ENCODE measurements at places on chromosomes 2 and 18. TPM values are rescaled to one million over a fixed set of nuclear protein-coding genes. Genes with fewer than 3 reads are reported as not detected.

Gene SERPINB13
- 0.43 TPM for polyA plus RNA-seq

Gene STEAP3
- polyA plus RNA-seq = 25.5 TPM

Gene RFX8
- polyA plus RNA-seq = 1.9 TPM

Gene SLC30A3
- 2.8 TPM for polyA plus RNA-seq

Gene CFAP65
- not detected for polyA plus RNA-seq

Gene RNF149
- polyA plus RNA-seq = 34.8 TPM

Gene CAPN14
- 0.09 TPM for polyA plus RNA-seq

Gene TRIB2
- polyA plus RNA-seq = 47.0 TPM

Gene CCDC74B
- polyA plus RNA-seq = 0.62 TPM

- peak; percentile 89 for DNase-seq
Observed at GRCh38 chr18:59249199-59249774, 24.0 kb downstream of the RAX start.

GRCh38 chr18:40159141-40160017, 1795.7 kb upstream of the PIK3C3 start:
- peak; percentile 19 for DNase-seq

- no peak for DNase-seq
Observed at GRCh38 chr2:105969552-105969951, 224.5 kb downstream of the UXS1 start.

- DNase-seq = no peak
Observed at GRCh38 chr2:165632594-165632993, 161.5 kb downstream of the GALNT3 start.

DNA sequence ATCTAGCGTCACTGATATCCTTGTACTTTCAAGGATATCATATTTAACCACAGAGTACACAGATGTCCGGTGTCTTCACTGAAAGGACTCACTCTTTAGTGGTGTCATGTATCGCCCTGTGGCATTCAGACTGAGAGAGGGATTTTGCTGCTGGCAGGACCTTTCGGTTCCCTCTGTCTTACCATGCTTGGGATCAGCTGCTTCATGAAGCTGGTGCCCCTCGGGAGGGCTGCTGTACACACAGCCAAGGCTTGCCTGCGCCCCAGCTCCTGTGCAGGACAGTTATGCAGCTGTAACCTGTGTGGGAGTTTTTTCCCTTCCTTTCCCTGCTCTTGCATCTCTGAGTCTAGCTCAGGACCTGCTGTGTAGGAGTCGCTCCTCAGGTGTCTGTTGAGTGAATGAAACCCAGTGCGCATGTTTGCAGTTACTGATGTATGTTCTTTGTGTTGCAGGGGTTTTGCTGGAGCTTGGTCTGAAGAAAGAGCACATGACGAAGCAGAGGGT, 64.4 kb downstream of the GREB1 start:
- DNase-seq = no peak

GRCh38 chr2:239339726-239340601, 60.9 kb downstream of the HDAC4 start:
- no peak for DNase-seq

GRCh38 chr2:9294764-9295163, 88.2 kb downstream of the ASAP2 start:
- no peak for DNase-seq

DNA sequence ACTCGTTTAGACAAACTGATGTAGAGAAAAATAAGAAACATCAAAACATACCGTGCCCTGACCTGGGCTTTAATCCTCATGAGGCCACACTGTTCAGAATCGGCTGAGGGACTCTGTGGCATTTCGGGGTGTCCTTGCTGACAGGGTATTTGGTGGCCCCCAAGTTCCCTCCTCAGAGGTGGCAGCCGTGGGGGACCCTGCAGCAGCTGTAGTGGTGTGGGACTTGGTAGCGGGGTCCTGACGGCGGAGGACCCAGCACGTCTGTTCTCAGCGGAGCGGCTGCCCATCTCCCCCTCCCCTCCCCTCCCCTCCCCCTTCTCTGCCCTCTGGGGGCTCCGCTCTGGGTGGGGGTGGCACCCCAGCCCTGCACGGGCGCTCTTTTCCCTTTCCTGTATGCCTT, 18.4 kb downstream of the KCNG2 start:
- DNase-seq = no peak

DNA sequence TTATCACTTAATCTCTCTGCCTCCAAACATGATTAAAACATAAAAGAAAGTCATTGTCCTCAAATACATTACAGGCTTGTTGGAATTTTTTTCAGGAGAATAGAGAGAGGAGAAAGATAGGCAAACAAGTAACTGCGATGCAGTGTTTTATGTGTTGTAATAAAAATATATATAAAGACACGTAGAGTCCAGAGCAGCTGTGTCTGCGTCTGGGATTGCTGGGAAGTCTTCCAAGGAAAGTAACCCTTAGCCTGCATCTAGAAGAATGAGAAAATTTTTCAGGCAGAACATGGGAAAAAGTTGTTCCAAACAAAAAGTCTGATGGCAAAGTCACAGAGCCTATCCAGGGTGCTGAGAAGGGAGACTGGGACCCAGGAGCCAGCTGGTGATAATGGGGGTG, 91.8 kb upstream of the ST6GAL2 start:
- DNase-seq = peak; percentile 81

- DNase-seq = no peak
Observed at GRCh38 chr2:17270894-17271293, 247.3 kb downstream of the RAD51AP2 start.

GRCh38 chr18:60090170-60090569, 190.4 kb downstream of the PMAIP1 start:
- no peak for DNase-seq

- DNase-seq = no peak
Observed at GRCh38 chr2:101018934-101019333, 16.8 kb downstream of the RPL31 start.

DNA sequence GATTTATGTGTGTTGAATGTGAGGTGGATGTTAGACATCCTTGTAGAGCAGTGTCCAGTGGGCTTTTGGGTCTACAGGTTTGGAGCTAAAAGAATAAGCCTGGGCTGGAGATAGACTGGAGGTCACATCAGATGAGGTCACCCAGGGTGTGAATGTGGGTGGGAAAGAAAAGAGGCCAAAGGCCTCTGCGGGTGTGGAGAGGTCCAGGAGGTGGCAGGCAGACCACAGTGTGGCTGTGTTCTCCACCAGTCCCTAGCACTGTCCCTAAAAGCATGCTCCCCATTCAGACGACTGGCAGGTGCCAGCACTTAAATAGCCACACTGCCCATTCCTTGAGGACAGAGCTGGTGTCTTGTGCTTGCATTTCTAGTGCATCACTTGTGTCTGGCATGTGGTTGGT, 4.1 kb downstream of the ATG4B start:
- DNase-seq = no peak

Measured in hindlimb muscle (tissue), 1 donor.